ENCODE measurements at places on chromosomes 13 and 19. TPM values are rescaled to one million over a fixed set of nuclear protein-coding genes. Genes with fewer than 3 reads are reported as not detected.

The TEKTIP1 gene
- total RNA-seq: 13.9 TPM

The CBARP gene
- 0.14 TPM for total RNA-seq

The WDR88 gene
- total RNA-seq: not detected

The KLK7 gene
- total RNA-seq: not detected

The CRX gene
- 0.06 TPM for total RNA-seq

The GADD45B gene
- total RNA-seq: 85.4 TPM

DNA sequence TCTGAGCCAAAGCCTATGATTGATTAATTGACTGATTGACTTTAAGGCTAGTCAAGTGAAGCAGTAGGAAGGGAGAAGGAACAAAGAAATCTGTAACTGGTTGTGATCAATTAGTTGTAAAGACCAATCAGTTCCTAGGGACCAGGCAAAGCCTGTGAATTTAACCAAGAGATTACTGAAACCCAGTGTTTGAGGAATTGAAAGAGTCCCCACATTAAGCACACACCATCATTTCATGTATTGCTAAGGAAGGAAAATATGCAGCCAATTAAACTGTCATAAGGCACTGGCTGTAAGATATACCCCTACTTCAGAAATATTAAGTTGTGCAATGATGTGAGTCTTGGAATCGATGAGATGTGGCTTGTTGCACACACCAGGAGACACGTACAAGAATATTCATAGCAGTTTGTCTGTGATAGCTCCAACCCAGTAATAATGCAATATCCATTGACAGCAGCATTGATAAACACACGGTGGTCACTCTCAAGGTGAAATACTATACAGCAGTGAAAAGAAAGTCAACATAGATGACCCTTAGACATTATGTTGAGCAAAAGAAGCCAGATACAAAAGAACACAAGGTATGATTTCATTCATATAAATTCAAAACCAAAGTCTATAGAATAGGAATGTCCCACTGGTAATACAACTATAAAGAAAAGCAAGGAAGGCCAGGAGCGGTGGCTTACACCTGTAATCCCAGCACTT lies 9.0 kb downstream of the C19orf47 start:
- H3K4me3 ChIP-seq: no peak overlapping the region
- H3K4me1 ChIP-seq: peaks cover 8% of the 10 kb centered on the region
- DNase-seq: no peak

DNA sequence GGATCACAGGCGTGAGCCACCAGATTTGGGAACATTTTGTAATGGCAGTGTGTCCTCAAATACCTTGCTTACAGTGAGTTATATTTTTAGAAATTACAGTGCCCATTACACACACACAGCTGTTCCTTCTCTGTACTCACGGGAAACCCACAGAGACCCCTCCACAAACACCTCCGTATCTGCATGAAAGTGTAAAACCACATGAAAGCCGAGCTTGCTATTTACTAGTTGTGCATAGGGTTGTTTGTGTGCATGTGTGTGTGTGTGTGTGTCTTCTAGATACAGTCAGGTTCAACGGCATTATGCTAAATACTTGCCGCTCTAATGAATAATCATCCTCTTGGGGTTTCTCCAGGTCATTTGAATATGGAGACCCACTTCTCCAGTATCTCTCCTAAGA lies 22.3 kb upstream of the LILRA2 start:
- no peak overlapping the region for H3K27ac ChIP-seq
- H3K27me3 ChIP-seq: peaks cover 13% of the 10 kb centered on the region
- H3K4me3 ChIP-seq: no peak overlapping the region
- peaks cover 7% of the 10 kb centered on the region for H3K4me1 ChIP-seq
- no peak for DNase-seq

GRCh38 chr19:33595783-33596182 lies 26.0 kb upstream of the CHST8 start:
- no peak overlapping the region for H3K27ac ChIP-seq
- no peak for DNase-seq
- no peaks in the 10 kb centered on the region for H3K4me1 ChIP-seq
- H3K4me3 ChIP-seq: no peak overlapping the region

DNA sequence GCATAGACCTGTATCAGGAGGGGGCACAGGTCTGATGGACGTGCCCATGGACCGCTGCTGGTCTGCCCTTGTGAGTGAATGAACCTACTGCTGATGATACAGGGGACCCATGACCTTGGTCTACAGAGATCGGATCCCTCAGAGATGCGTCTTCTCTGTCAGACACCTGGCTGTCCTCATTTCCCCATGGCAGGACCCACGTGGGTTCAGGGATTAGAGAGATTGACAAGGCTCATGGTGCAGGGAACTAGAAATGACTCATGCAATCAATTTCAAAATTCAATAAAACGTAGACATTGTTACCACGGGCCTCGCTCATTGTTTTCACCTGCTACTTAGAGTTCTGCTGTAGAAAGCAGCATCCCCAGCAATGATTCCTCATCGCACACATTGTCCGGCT lies 962 bp upstream of the TPRX1 start:
- no peaks in the 10 kb centered on the region for H3K36me3 ChIP-seq
- DNase-seq: no peak
- H3K27ac ChIP-seq: no peak overlapping the region

DNA sequence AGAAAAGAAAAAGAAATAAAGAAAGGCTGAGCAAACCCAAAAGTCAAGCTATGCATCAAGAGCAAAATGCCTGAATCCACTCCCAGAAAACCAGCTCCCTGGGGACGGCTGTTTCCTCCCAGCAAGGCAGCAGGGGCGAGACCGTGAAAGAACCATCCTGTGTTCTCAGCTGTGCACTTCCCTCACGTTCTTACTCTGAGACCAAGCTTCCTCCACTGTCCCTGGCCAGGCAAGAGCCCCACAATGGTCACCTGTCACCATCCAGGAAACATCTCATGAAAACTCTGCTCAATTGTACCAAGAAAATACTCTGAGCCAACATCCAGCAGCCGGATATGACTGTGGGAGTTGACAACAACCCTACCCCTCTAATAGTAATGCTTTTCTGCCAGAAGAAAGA lies 22.9 kb downstream of the RAB20 start:
- H3K27me3 ChIP-seq: no peaks in the 10 kb centered on the region
- no peak overlapping the region for H3K4me3 ChIP-seq
- H3K27ac ChIP-seq: no peak overlapping the region
- no peaks in the 10 kb centered on the region for H3K36me3 ChIP-seq
- H3K4me1 ChIP-seq: peaks cover 12% of the 10 kb centered on the region
- DNase-seq: no peak

- H3K36me3 ChIP-seq: no peaks in the 10 kb centered on the region
- peak overlapping the region; percentile 25 for H3K4me3 ChIP-seq
- peak overlapping the region; percentile 90 for H3K27ac ChIP-seq
- no peaks in the 10 kb centered on the region for H3K27me3 ChIP-seq
These were observed 66.6 kb downstream of the GADD45B start for GRCh38 chr19:2542341-2543069.

DNA sequence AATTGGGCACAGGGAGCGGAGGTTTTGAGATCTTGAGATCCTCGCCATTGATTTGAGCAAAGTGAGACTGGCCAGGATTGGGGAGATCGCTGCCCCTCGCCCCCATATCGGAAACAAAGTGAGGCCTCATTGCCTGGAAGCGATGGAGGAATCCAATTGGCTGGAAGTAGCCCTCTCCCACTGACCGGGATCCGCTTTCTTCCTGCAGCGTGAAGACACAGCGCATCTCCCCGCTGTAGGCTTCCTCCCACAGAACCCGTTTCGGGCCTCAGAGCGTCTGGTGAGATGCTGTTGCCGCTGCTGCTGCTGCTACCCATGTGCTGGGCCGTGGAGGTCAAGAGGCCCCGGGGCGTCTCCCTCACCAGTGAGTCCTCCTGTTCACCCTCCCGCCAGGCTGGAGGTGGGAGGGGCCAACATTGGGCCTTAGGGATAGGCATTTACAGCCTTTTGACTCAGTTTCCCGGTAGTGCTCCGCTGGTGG lies 438 bp downstream of the PRKCSH start:
- peaks cover 12% of the 10 kb centered on the region for H3K4me1 ChIP-seq
- H3K27ac ChIP-seq: peak overlapping the region; percentile 96
- H3K36me3 ChIP-seq: peaks cover 15% of the 10 kb centered on the region

DNA sequence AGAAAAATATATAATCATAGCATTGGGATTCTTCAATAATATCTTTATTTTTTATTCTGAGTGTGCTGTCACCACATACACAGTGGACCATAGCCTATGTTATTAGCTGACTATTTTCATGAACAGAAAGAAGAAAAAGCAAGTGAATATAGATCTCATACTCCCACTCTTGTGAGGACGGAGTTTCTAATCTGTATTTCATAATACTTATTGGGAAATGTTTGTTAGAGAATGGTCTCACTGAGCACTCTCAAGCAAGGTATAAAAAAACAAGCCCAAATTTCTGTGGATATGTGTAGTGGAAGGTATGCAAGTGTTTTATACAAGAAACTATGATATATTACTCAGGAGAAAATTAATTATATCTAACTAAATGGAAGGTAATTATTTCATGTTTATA lies 1218.1 kb downstream of the SLITRK1 start:
- DNase-seq: no peak
- H3K36me3 ChIP-seq: no peaks in the 10 kb centered on the region
- no peak overlapping the region for H3K27ac ChIP-seq
- no peak overlapping the region for H3K4me3 ChIP-seq
- H3K27me3 ChIP-seq: no peaks in the 10 kb centered on the region

GRCh38 chr13:24654741-24655140 lies 25.5 kb upstream of the ATP12A start:
- H3K4me1 ChIP-seq: no peaks in the 10 kb centered on the region
- peaks cover 21% of the 10 kb centered on the region for H3K27me3 ChIP-seq
- H3K4me3 ChIP-seq: no peak overlapping the region
- no peaks in the 10 kb centered on the region for H3K36me3 ChIP-seq
- H3K27ac ChIP-seq: no peak overlapping the region
- no peak for DNase-seq

DNA sequence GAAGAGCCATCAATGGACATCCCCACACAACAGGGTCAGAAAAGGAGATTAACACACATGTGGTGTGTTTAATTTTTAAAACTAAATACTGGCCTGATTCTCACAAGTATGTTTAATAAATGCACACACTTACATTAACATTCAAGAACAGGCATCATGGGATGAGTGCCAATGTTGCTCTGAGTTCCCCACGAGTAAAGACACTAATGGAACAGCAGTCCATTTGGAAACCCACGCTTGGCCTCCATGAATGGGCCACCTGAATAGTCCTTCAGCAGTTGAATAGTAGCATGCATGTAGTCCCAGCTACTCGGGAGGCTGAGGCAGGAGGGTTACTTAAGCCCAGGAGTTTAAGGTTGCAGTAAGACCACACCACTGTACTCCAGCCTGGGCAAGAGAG lies 195.2 kb upstream of the IPO5 start:
- no peaks in the 10 kb centered on the region for H3K4me1 ChIP-seq
- no peak for DNase-seq
- no peaks in the 10 kb centered on the region for H3K36me3 ChIP-seq
- H3K4me3 ChIP-seq: no peak overlapping the region
- no peaks in the 10 kb centered on the region for H3K27me3 ChIP-seq

- no peak overlapping the region for H3K4me3 ChIP-seq
- no peaks in the 10 kb centered on the region for H3K4me1 ChIP-seq
- no peak for DNase-seq
- no peaks in the 10 kb centered on the region for H3K27me3 ChIP-seq
These were observed 150.1 kb upstream of the TSC22D1 start for GRCh38 chr13:44726214-44726613.

DNA sequence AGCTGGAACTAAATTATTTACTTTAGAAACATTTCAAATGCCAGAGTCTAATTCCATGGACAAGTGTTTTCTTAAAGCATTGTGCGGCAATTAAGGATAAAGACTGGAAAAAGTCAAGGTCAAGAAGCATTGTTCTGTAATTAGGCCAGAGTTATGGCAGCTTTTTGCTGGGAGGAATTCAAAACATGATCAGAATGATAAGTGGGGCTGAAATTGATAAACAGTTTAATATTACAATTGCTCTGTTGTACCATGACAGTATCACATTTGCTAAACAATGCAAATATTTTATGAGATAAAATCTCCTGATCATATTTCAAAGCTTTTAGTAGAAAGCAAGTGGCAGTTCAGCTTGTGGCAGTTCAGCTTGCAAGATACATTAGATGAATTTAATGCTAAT lies 513.7 kb downstream of the GPC6 start:
- H3K27ac ChIP-seq: no peak overlapping the region
- H3K4me3 ChIP-seq: no peak overlapping the region
- no peaks in the 10 kb centered on the region for H3K36me3 ChIP-seq
- no peak for DNase-seq
- H3K4me1 ChIP-seq: no peaks in the 10 kb centered on the region

GRCh38 chr13:57624565-57625435 lies 6.7 kb upstream of the PCDH17 start:
- DNase-seq: no peak
- H3K4me1 ChIP-seq: peaks cover under 1% of the 10 kb centered on the region
- no peak overlapping the region for H3K27ac ChIP-seq
- no peak overlapping the region for H3K4me3 ChIP-seq

DNA sequence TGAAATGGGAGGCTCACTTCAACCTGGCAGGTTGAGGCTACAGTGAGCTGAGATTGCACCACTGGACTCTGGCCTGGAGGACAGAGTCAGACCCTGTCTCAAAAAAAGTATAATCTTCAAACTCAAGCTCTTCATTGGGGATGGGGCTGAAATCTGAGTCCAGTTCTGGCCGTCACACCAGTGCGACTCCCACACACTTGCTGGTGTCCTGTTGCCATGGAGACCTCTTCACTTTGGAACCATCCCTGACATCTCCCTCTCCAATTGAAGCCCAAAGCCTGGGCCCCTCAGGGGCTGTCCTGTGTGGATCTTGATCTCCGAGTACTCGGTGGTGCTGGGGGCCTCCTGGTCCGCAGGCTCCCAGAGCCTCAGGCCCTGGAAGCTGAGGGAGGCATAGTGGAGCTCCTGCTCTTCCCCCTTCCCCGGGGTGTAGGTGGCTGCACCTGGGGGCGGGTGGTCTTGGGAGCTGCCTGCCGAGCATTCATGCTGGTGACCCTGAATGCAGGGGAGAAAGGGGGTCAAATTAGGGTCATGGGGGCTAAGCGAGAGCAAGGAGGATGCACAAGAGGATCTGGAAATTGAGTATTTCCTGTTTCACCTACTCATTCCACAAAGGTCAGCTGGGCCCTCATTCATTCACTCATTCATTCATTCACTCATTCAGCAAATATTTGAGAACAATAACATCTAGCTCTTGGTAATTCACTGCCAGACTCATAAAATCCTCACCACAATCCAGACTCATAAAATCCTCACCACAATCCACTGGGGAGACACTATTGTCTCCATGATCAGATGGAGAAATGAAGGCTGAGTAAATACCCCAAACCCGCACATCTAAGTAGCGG lies 11.0 kb downstream of the SIGLEC11 start:
- no peaks in the 10 kb centered on the region for H3K36me3 ChIP-seq
- H3K27me3 ChIP-seq: peaks cover 15% of the 10 kb centered on the region
- H3K4me1 ChIP-seq: peaks cover 14% of the 10 kb centered on the region
- H3K27ac ChIP-seq: no peak overlapping the region
- no peak for DNase-seq
- H3K4me3 ChIP-seq: no peak overlapping the region

- peak overlapping the region; percentile 95 for H3K27ac ChIP-seq
- peaks cover 57% of the 10 kb centered on the region for H3K4me1 ChIP-seq
- H3K27me3 ChIP-seq: no peaks in the 10 kb centered on the region
- no peak for DNase-seq
- H3K36me3 ChIP-seq: peaks cover 39% of the 10 kb centered on the region
- H3K4me3 ChIP-seq: peak overlapping the region; percentile 67
These were observed 27.2 kb downstream of the PBX4 start for GRCh38 chr19:19591133-19591825.

Measured in activated naive CD8-positive, alpha-beta T cell treated with anti-CD3 and anti-CD28 coated beads, Interleukin-2, amount 10 ng/mL, durations not matched to agents 7 days and 5 days (primary cell).